Right ventricle myocardium superior (tissue), 1 donor: ENCODE measurements at places on chromosomes 12 and 14. TPM values are rescaled to one million over a fixed set of nuclear protein-coding genes. Genes with fewer than 3 reads are reported as not detected.

PZP gene
- 1.3 TPM for total RNA-seq

GRCh38 chr12:27324530-27324929, 8.1 kb upstream of the BMAL2 start:
- DNase-seq = no peak

- peak; percentile 67 for DNase-seq
Measured at GRCh38 chr12:70645494-70646317, 8.5 kb upstream of the PTPRB start.

DNA sequence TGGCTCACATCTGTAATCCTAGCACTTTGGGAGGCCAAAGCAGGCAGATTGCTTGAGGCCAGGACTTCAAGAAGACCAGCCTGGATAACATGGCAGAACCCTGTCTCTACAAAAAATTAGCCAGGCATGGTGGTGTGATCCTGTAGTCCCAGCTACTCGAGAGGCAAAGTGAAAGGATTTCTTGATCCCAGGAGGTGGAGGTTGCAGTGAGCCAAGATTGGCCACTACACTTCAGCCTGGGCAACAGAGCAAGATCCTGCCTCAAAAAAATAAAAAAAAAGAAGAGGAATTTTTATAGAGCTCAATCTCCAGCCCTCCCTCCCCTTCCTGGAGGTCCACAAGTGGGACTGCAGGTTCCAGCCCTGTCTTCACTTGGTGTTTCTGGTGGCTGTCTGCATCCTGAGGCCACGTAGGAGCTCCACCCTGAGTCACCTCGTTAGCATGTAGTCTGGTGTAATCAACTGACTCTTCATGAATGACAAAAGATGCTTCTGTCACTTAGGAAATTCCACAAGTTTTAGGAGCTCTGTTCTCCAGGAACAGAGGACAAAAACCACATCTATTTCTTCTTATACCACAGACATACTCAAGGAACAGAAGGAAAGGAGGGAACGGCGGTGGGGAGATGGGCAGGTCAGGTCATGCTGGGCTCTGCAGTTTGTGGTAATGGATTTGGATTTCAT, 16.2 kb downstream of the CCDC62 start:
- DNase-seq = no peak

GRCh38 chr12:41520869-41521268, 332.7 kb downstream of the PDZRN4 start:
- DNase-seq = no peak

GRCh38 chr12:47988073-47989022, 15.9 kb downstream of the COL2A1 start:
- no peak for DNase-seq

DNA sequence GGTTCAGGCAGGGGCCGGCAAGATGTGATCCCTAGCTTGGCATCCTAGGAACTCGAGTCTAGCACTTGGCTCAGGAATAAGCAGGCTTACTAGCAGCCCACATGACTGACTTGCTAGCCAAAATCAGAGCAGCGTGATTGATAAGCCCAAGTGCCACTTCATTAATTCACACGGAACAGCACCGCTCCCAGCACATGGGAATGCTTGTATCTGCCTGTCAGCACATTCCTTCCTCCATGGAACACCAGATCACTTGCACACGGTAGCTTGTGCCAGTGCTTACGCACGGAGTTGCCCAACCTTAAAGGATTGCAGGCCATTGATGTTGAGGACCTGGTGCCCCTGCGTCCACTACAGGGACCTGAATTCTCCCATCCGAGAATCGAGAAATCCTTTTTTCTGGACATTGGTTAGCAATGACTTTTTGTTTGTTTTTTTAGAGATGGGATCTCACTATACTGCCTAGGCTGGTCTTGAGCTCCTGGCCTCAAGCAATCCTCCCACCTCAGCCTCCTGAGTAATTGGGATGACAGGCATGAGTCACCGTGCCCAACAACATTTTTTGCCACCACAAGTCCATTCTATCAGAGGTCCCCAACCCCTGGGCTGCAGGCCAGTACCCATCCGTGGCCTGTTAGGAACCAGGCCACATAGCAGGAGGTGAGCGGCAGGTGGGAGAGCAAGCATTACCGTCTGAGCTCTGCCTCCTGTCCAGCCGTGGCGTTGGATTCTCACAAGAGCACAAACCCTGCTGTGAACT, 30.6 kb upstream of the TSPAN9 start:
- peak; percentile 82 for DNase-seq

- DNase-seq = no peak
Measured at GRCh38 chr12:81231574-81232368, 153.9 kb downstream of the ACSS3 start.

GRCh38 chr14:71142375-71143038, 235.2 kb downstream of the PCNX1 start:
- no peak for DNase-seq

DNA sequence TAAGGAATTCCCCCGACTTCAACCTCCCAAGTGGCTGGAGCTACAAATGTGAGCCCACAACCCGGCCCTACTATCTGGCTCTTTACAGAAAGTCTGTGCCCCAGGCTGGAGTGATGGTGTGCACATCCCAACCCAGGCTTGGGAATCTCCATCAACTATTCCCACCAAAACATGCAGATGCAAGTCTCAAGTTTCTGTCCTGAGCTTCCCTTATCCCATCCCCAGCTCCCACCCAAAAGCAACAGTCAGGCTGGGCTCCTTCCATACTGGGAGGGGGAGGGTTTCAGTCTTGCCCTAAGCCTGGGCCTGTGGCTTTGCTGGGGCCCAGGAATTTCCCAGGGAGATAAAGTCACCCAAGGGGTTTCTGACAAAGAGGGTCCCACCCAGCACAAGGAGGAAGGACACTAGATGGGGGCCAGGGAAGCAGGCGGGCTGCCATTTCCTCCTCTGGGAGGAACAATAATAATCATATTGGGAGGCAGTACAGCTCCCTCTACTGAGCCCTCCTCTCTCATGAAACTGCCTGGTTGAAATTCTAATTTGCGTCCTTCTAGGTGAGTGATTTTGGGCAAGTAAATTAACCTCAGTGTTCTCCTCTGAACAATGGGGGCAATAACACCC, 8.0 kb downstream of the SLC8B1 start:
- no peak for DNase-seq

DNA sequence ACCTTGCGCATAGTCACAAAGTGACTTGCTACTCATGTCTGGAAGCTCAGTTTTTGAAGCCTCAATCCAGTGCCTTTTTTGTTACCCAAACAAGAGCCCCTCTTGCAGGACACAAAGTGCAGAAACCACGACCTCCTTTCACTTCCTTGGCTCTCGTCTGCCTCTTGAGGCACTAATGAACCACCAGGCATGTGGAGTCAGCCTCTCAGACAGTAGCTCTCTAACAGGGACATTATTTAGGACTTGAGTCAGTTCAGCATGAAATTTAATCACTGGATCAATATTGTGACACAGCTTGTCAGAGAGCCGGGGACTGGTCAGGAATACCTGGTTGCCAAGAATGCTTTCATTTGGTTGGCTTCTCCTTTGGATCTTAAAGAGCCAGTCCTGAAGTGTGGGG, 46.7 kb downstream of the HSPB8 start:
- no peak for DNase-seq

SMIM41 gene
- 0.35 TPM for total RNA-seq
